ENCODE measurements at places on chromosomes 11 and 22.

GRCh38 chr22:36659762-36660509, 43.6 kb downstream of the CACNG2 start:
- no peak for DNase-seq

- DNase-seq: no peak
Observed at GRCh38 chr22:46047226-46047625, 70.3 kb upstream of the WNT7B start.

GRCh38 chr11:18731949-18732821, 6.2 kb upstream of the IGSF22 start:
- peak; percentile 48 for DNase-seq

DNA sequence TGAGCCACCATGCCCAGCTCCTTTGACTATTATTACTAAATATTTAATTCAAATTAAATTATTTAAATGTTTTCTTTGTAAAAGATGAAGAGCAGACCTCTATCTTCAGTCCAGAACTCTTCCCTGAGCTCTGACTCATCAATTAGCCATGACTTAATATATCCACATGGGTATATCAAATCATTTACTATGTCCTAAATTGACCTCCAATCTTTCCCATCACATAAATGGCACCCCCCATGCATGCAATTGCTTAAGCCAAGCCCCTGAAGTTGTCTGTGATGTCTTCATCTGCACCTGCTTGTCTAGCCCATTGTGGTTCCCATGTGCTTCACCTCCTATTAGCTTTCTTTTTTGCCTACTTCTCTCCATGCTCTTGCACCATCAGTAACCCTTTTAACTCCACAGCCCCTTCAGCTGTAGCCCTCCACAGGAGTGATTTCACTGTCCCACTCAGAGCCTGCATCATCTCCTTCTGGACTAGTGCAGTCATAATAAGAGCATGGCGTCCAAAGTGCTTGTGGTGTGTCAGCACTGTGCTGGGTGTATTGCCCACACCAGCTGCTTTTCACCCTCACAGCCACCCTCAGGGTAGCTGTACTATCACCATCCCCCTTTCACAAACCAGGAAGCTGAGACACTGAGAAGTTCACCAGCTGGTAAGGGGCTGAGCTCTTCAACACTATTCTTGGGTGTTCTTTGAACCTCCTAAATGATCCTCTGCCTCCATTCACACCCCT, 11.8 kb upstream of the THY1 start:
- DNase-seq: no peak

DNA sequence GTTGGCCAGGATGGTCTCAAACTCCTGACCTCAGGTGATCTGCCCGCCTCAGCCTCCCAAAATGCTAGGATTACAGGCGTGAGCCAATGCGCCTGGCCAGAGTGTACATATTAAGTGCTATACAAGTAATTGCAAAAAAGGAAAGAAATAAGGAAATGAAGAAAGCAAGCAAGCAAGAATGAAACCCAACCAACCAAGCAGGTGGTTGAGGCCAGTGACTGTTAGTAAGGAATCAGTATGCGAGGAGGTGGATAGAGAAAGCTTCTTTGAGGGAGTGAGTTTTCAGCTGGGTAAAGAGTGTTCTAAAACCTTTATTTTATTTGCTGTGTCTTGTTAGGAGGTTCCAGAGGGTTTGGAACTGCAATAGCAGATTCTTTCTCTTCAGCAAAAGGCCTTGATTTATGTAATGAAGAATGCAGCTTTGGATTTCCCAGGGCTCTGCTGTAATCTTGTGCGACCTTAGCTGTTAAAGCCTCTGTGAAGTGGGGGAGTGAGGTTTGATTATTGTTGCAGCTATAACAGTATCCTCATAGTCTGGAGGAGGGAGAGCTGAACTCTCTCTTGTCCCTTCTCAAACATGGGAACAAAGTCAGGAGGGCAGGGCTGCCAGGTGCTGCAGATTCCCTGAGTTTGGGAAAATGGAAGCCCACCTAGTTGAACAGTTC, 5.7 kb downstream of the AMPD3 start:
- DNase-seq: no peak

DNA sequence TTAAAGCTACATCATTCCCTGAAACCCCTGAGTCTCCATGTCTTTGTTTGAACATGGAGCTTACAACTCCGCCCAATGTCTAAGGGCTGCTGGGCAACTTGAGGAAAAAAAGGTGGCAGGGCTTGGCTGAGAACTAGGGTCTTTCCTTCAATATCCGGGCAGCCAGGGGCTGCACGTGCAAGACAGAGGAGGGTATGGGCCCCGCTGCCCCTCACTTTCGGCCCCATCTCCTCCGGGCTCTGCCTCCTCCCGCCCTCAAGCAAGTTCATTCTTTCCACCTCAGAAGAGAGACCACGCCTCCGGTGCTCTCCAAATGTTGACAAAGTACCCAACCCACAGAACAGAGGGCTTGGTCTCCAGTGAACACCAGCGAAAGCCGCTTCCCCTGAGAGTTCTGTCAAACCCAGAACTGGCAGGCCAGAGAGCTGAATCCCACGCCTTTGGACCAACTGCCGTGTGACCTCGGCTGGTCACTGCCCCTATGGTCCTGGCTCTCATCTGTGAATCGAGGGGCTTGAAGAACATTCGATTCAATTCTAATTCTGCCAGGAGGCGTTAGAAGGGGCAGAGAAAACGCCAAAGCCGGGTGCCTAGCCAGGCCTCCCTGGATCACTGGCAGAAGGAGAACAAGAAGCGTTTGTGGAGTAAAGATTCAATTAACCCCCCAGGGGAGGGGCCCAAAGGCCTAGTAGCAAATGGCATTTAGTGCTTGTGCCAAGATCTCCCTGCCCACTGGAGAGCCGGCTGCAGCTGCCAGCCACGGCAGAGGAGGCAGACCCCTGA, 7.3 kb downstream of the PDGFB start:
- DNase-seq: no peak

- DNase-seq: no peak
Observed at GRCh38 chr11:2518983-2519340, 74.2 kb downstream of the KCNQ1 start.

DNA sequence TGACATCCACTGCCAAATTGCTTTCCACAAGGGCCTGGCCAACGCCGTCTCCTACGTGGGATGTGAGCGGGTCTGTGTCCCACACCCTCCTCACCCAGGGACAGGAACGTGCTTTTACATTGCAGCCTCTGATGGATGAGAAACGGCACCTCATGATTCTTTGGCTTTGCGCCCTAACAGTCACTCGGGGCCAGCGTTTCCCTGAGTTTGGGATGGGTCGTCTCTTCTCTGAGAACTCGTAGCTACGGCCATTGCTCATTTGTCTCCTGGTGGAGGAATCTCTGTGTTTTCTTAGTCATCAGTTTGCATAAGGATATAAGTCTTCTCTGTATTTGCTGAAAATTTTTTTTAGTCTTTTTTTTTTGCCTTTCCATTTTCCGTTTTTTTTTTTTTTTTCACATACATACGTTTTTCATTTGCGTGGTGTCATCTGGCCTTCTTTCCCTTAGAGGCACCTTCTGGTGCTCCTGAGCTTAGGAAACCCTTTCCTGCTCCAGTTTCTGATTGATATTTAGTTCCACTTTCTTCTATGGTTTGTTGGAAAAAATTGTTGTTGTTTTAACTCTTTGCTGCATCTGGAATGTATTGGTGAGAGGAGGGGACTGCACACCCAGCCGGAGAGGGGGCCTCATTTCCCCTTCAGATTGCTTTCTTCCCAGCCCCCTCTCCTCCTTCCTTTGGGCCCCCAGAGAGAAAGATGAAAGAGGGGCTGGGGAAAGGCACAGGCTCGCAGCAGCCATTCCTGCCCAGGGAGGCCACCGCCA, 12.0 kb downstream of the TNNT3 start:
- DNase-seq: no peak

- no peak for DNase-seq
Observed at GRCh38 chr22:39482768-39483167, 19.3 kb upstream of the MIEF1 start.

GRCh38 chr22:33361581-33361980, 303.4 kb upstream of the SYN3 start:
- DNase-seq: no peak

DNA sequence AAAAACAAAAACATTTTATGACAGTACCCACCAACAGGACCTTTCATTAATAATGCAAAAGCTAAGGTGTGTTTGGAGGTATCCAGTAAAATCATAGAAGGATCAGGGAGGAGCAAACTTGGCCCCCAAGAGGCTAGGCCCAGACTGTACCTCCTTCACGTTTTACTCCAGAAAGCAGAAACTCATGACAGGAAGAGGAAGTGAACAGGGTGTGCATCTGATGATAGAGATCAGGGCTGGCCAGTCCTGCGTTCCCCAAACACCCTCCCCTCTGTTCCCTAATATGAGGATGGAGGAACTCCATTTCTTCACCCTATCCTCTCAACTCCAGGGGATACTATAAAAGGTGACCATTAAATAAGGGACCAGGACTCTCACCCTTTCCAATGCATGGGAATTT, 10.2 kb upstream of the MS4A12 start:
- no peak for DNase-seq

DNA sequence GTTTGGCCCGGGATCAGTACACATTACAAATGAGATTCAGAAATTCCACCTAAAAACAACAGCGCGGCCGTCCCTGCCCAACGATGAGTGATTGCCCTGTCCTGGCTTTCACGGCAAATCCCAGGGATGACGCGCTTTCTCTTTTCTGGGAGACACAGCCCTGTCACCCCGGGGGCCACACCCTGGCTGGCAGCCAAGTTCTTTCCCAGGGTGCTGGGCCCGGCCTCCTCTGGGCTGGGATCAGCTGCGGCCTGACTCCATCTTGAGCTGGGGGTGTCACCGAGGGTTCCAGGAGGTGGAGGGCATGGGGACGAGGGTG, 82.7 kb downstream of the FBLN1 start:
- DNase-seq: no peak

DNA sequence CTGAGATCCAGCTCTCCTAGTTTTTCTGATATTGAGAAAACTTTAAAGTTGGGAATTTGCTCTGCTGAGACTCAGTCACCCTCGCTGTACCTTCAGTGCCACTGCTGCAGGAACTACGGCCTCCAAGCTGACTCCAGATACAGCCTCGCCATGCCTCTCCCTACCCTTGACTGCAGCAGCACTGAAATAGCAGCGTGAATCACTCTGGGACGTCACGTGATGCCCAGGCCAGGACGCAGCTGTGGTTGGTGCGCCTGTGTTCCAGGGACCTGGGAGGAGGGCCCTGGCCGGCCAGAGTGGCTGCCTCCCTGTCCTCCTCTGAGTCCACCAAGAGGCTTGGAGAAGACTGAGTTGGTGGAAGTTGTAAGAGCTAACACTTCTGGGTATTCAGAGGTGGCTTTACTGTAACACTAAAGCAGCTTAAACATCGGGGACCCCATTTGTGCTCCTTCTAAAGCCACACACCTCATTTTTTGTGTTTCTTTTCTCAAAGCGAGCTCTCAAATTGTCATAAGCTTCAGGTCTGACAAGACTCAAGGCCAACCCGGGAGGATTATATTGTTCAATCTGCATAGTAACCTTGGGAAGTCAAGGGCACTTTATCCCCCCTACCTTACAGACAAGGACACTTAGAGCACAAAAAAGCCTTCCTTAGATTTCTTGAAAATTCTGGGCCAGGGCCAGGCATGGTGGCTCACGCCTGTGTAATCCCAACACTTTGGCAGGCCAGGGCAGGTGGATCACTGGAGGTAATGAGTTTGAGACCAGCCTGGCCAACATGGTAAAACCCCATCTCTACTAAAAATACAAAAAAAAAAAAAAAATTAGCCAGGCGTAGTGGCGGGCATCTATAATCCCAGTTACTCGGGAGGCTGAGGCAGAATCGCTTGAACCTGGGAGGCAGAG, 4.2 kb upstream of the STIP1 start:
- DNase-seq: no peak

DNA sequence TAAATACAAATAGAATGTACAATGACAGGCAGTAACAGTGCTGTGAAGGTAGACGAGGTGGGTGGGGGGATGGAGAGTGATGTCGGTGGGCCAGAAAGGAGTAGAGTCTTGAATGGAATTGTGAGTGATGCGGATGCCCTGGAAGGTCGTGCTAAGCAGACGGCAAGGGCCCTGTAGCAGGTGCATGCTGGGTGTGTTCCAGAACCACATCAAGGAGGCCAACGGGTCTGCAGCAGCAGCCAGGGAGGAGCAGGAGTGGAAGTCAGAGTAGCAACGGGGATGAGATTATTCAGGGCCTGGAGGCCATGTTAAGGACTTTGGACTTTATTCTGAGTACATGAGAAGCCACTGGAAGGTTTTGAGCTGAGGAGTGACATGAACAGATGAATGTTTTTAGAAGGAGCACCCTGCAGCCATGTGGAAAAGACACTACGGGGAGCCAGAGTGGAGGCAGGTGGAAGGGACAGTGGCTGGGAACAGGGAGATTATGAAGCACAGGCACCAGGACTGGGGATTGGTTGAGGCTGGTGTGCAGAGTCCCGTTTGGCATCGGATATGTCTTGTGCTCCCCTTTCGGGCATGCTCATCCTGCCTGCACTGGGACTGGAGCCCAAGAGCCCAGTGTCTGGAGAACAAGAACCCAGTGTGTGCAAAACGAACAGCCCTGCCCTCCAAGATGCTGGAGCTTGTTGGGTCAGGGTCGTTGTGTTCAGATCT, 74.1 kb downstream of the COMMD9 start:
- DNase-seq: no peak

DNA sequence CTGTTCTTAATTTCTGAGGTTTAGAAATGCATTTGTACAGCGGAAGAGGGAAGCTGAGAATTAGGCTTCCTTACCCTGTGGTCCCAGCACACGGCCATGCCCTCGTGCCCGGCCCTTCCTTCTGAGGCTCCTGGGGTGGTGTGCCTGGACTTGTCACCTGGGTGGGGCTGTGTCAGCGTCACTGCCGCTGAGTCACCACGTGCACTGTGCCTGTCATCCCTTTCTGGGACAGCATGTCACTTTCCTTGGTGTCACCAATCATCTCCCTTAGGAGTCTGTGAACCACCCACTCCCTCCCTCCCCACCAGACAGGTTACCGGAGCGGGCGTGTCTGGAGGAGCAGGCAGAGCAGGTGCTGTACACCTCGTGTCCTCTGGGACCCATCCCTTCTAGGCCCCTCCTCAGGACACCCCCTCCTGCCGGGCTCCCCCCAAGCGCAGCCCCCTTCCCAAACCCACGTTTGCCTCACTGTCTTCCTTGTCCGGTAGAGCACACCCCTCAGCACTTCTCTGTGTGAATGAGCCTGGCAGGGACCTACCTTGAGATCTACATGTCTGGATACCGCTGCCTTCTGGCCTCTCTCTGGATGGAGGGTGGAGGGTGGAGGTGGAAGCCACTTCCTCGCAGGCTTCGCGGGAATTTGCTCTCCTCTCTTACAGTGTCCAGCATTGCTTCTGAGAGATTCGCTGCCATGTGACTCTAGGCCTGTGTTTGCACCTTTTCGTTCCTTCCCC, 367.6 kb downstream of the TBC1D22A start:
- no peak for DNase-seq

DNA sequence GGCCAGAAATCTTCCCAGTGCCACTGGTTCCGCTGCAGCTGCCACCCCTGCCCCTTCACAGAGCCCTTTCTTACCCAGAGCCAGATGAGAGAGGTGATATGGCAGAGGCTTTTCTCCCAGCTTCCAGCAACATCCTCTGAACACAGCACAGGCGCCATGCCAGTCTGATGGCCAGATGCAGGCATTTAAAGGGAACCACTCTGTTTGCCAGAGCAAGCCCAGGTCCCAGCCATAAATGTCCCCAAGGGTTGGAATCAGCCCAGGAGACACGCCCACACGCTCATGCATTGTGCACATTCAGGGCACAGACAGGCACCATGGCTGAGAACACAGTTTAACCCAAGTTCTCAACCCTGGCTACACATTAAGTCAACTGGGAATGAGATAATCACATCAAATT, 114.3 kb upstream of the CSNK2A3 start:
- DNase-seq: no peak

- no peak for DNase-seq
Observed at GRCh38 chr11:93288767-93289166, 41.8 kb upstream of the DEUP1 start.

- DNase-seq: no peak
Observed at GRCh38 chr11:126293726-126294125, 10.1 kb upstream of the DCPS start.
